Motor neuron (in vitro differentiated cells): ENCODE measurements at places on chromosomes 7 and 10. TPM values are rescaled to one million over a fixed set of nuclear protein-coding genes. Genes with fewer than 3 reads are reported as not detected.

DNA sequence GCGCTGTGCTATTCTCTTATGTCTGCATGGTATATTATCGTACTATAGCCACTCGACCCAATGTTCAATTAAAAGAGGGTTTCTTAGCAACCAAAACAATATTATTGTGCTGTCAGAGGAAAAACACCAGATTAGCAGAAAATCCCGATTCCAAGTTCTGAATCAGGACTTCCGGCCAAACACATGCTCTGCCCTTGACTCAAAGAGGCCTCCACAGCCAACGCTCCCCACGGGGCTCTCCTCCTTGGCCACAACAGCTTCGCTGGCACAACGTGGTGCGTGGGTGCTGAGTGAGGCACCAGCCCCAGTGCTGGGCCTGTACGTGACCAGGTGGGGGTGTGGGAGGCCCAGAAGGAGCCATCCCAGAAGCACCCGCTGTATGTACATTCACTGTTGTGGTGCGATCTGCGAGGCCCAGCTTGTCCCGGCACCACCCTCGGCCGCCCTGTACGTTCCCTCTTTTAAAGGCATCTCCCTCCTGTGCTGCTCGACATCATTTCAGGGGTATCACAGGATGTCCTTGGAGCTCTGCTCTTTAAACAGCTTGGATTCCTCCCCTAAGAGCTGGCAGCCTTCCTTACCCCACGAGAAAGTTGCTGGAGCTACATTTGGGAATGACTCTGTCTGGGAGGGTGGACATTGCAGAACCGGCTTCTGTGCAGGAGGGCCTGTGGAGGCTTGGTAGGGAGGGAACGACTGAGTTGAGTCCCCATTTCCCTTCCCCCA, 736.2 kb downstream of the PARD3 start:
- ATAC-seq: no peak

DNA sequence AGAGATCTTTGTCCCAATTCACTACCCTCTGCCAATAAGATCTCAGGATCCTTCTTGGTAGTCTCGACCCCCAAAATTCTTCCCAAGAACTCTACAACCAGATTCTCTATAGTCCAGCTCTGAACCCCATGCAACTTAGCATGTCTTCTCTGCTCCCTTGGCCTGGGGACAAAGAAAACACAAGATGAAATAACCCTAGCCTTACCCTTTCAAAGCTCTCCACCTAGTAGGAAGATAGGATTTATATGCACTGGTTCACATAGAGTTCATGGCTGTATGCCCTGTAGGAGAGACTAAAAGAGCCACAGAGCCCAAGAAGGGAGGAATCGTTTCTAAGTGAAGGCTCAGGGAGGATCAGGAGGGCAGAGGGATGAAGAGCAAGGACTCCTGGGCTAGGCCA, 96.1 kb downstream of the PPP1R3C start:
- ATAC-seq: no peak

DNA sequence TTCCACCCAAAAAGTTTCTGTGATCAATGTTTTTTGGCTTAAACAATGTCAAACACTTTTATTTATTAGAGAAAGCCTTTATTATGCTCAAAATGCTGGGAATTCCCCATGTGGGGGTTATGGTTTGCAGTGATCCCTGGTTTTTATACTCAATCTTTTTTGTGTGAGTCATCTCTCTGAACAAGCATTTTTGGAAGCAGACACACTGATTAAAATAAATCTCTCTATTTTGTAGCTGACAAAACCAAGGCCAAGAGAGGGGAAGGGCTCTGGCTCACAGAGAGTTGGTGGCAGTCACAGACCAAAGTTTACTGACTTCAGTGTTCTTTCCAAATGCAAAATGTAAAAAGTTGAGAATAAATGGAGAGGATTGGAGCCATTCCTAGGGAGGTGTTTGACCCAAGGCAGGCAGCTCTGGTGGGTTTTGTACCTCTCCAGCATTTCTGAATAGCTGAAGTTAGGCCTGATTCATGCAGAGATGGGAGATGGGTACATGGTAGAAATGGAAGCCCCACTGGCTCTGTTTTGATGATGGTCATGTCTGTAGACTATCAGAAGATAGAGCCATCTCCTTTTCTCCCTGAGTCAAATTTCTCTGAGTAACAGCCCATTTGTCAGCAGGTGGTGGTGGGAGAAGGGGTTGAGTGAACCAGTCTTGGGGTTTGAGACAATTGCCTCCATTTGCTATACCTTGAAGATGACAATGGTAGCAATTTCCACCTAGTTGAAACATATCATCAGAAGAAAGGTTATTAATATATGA, 45.4 kb upstream of the NAMPT start:
- no peak for ATAC-seq

GRCh38 chr7:3107889-3108570, 64.4 kb upstream of the CARD11 start:
- ATAC-seq: no peak

- no peak for ATAC-seq
These were observed 3.1 kb downstream of the PARD3 start for GRCh38 chr10:34811968-34812514.

GRCh38 chr7:51129527-51130472, 186.8 kb downstream of the COBL start:
- no peak for ATAC-seq

GRCh38 chr7:102424787-102425218, 8.6 kb upstream of the ORAI2 start:
- no peak for ATAC-seq

DNA sequence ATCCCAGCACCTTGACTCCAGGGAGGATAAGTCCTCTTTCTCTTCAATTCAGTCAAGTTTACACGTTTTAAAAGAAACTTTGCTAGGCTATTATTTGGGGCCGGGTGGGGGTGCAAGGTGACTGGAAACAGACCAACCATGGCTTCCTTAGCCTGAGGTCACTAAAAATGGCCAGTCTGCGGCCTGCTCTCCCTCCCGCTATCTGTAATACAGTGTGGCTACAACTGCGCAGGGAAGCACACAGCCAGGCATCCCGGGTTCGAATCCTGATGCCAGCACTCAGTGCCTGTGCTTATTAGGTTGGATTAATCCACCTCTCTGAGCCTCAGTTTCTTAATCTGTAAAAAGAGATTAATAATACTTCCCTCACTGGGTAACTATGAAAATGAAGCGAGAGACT, 19.5 kb downstream of the ATP6V1F start:
- ATAC-seq: no peak

DNA sequence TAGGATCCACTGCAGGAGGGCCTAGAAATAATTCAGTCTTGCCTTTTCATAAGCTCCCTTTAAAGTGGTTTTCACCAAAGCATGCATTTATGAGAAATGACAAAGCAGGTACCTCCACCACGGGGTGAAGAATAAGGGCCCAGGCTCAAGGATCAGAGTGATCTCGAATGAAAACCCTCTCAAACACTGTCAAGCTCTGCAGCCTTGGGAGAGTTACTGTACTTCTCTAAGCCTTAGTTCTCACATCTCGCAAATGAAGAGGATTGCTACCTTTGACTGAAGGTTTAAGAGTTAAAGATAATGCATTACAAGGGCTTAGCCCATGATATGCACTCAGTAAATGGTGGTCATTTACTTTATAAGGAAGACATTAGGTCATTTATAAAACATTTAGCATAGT, 81.7 kb downstream of the CUBN start:
- ATAC-seq: no peak

DNA sequence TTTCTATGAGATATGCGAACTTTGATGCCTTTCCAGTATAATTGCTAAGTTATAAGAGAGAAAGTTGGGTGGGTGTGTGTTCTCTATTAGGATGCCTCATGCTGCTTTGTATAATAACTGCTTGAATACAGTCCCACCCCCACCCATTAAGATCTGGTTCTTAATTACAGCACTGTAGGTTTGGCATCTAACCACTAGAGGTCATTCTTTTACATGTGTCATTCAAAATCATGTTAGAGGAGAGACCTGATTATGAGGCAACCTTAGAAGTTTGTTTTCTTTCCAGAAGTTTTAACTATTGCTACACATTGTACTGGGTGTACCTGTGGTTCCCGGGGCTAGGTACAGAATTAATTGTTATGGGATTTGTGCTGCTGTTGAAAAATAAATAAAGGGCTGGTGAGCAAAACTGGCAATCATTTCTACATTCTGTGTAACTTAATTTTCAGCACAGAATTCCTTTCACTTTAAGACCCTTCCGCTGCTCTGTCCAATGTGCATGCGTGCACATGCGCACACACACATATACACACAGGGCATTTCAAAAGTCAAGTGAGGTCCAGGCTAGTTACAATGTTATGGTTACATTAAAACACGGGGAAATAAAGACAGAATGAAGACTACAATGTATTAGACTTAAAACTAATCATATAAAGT, 1156.3 kb downstream of the SORCS3 start:
- ATAC-seq: no peak

DNA sequence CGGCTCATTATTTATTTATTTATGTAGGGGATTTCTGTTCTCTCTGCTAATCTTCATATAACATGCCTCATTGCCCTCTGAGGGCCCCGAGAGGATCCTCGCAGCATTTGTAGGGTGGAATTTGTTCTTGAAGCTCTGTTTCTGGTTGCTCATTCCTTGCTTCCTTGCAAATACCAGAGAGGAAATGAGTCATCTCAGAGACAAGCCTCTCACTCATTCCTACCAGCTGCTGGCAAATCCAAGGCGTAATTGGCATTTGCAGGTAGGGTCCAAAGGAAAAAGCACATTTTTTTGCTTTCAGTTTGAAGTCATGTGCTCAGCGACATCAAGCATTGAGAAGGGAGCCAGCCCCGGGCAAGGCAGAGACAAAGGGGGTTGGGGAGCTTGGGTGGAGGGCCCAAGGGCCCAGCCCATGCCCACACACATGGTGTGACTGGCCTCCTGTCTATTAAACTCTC, 501.6 kb downstream of the GALNT17 start:
- peak; percentile 91 for ATAC-seq

GRCh38 chr7:107408349-107408748, 61.5 kb upstream of the GPR22 start:
- no peak for ATAC-seq

GRCh38 chr10:77613476-77614130, 24.0 kb downstream of the KCNMA1 start:
- ATAC-seq: no peak

DNA sequence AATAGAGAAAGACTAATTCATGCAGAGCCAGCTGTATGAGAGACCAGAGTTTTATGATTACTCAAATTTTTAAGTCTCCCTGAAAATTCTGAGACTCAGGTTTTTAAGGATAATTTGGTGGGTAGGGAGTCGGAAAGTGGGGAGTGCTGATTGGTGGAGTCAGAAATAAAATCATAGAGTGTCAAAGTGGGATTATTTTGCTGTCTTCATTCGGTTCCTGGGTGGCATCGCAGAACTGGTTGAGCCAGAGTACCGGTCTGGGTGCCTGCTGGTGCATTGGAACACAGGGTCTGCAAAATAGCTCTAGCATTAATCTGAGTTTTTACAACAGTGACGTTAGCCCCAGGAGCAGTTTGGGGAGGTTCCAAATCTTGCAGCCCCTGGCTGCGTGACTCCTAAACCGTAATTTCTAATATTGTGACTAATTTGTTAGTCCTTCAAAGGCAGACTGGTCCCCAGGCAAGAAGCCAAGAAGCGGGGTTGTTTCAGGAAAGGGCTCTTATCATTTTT, 32.4 kb downstream of the GPRIN2 start:
- no peak for ATAC-seq

GRCh38 chr10:112383325-112383724, 9.4 kb downstream of the ACSL5 start:
- ATAC-seq: peak; percentile 74

- ATAC-seq: no peak
These were observed 61.4 kb downstream of the ABI1 start for GRCh38 chr10:26799342-26799741.

- ATAC-seq: no peak
These were observed 55.9 kb upstream of the KIAA1217 start for GRCh38 chr10:24153031-24153430.

GRCh38 chr10:78332657-78333056, 299.0 kb downstream of the RPS24 start:
- ATAC-seq: no peak

- ATAC-seq: no peak
These were observed 16.4 kb upstream of the PARP12 start for GRCh38 chr7:140079121-140079536.

DNA sequence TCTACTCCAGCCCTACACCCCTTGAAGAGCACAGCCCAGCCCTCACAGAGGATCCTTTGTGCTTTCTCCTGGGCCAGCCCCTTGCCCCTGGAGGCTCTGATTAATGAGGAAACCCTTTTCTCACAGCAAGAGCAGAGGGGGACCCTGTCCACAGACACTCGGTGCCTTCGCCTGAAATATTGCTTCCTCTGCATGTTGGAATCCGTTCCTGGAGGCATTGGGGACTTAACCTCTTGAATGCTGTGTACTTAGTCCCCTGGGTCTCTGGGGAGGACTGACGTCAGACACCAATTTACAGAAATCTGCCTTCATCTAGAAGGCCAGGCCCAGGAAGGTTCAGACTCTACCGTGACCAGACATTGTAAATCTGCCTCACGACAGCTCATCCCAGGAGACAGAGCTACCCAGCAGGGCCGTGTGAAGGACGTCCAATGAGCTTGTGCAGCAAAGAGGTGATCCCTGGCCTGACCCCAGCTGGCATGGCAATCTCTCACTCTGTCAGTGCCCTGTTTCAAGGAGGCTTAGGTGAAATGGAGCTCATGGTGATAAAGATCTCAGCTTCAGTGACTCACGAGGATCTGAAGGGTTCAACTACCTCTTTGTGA, 8.1 kb upstream of the TMEM72 start:
- no peak for ATAC-seq

DNA sequence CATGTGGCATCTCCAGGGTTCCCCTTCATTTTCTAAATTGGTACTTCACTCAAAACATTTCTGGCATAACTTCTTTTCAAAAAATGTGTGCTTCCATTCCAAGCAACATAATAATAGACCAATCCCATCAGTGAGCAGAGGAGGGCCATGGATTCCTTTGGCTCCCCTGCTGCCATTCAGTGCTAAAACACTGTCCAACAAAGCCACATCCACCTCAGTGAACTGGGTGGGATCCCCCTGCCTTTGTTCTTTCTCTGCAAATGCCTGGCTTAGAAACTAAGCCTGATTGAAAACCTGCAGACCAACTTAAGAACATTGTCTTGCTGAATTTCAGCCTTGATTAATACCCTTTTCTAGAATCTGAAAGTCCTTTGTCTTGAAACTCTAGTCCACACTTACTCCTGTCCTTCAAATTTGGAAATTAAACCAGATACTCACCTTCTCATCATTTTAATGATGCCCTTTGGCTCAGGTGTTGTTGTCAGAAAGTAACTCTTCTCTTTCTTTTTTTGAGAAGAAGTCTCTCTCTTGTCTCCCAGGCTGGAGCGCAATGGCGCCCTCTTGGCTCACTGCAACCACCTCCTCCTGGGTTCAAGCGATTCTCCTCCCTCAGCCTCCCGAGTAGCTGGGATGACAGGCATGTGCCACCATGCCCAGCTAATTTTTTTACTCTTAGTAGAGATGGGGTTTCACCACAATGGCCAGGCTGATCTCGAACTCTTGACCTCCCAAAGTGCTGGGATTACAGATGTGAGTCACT, 132.3 kb downstream of the PLXNA4 start:
- ATAC-seq: no peak

- ATAC-seq: no peak
These were observed 349.4 kb downstream of the EXOC4 start for GRCh38 chr7:133602291-133602690.

Gene OR2A42
- 0.10 and 0.92 TPM in 2 replicates for total RNA-seq

Gene ANKRD30A
- total RNA-seq: 0.18 and 0.36 TPM in 2 replicates

Gene SPDYE5
- 1.4 and 1.9 TPM in 2 replicates for total RNA-seq

Gene RBM20
- total RNA-seq: 19.1 and 22.3 TPM in 2 replicates

Gene TEX47
- total RNA-seq: not detected in 2 replicates

Gene AKR1C2
- 1.9 and 2.5 TPM in 2 replicates for total RNA-seq

Gene HOXA11
- 4.7 and 5.0 TPM in 2 replicates for total RNA-seq

Gene GOLGA7B
- total RNA-seq: 2.2 and 2.5 TPM in 2 replicates

Gene MKX
- 0.57 and 0.64 TPM in 2 replicates for total RNA-seq

Gene NUTM2E
- total RNA-seq: 0.09 TPM in 1 of 2 replicates, not detected in the other

Gene AGFG2
- 9.4 and 11.9 TPM in 2 replicates for total RNA-seq

Gene LRMDA
- 4.7 and 5.2 TPM in 2 replicates for total RNA-seq

Gene ITIH5
- total RNA-seq: 1.3 and 2.1 TPM in 2 replicates
